ENCODE measurements at places on chromosomes 4 and X.

DNA sequence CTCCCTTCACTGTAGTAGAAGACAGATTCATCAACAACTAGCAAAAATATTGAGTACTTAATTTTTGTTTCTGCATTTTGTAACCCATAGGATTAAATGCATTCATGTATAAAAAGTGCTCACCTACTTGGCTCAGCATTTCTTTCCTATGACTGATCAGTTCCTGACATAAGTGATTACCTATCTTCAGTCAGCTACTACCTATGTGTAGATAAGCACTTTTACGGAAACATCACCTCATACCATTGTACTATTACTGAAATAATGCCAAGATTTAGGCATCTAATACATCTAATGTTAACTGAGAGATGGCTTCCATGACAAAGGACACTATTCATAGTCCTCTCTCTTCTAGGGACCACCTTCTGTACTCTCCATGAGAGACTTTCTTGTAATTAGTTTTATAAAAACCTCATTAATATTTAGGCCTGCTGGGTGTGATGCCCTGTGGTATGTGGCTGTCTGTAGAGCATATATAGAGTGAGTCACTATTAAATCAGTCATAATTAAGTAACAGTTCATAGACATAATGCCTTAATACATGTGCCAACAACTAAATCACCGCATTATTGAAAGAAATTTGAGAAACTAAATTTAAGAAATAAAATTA is 147.0 kb downstream of the PDGFC start:
- no peak for DNase-seq

- DNase-seq = no peak
These were observed 78.0 kb downstream of the ACOX3 start for GRCh38 chr4:8362483-8362882.

GRCh38 chrX:110268886-110269285 is 49.0 kb downstream of the AMMECR1 start:
- DNase-seq = no peak

DNA sequence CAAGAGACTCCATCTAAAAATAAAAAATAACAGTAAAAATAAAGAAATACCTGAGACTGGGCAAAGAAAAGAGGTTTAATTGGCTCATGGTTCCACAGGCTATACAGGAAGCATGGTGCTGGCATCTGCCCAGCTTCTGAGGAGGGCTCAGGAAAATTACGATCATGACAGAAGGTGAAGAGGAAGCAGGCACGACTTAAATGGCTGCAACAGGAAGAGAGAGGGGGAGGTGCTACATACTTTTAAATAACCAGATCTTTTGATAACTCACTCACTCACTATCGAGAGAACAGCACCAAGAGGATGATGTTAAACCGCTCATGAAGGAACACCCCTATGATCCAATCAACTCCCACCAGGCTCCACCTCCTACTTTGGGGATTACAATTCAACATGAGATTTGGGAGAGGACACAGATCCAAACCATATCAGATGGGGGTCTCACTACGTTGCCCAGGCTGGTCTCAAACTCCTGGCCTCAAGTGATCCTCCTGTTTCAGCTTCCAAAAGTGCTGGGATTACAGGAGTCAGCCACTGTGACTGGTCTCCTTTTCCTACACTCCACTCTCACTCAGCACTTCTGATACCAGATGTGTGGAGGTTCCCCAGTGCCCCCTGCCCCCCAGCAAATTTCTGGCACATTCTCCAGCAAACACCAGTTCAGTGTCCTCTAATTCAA is 11.9 kb upstream of the ZNF157 start:
- no peak for DNase-seq

GRCh38 chrX:68894513-68895340 is 65.9 kb downstream of the EFNB1 start:
- peak; percentile 37 for DNase-seq

DNA sequence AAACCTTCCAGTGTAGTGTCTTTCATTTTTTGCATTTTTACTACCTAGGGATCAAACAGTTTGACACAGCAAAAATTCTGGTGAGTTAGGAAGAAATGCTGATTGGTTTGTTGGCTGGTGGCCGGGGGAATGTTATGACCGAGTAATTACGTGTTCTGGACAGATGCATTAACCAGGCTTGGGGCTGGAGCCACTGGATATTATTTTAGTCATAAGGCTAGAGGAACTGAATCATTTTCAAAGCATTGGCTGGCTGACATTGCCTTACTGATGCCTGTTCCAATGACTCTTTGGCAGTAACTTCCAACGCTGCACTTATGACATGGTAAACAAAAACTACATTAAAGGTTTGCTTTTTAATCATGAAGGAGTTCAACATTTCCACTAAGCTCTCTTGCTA is 84.6 kb downstream of the FBXO8 start:
- peak; percentile 76 for DNase-seq

DNA sequence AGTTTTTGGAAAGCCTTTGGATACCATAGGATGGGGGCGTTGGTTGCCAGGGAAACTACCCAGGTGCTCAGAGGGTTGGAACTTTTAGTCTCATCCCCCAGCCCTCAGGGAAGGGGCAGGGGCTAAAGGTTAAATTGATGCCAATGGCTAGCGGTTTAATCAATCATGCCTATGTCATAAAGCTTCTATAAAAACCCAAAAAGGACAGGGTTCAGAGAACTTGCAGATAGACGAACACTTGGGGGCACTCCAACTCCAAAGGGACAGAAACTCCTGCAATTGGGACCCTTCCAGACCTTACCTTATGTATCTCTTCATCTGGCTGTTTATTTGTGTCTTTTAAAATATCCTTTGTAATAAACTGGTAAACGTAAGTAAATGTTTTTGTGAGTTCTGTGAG is 30.0 kb upstream of the GPR173 start:
- no peak for DNase-seq

GRCh38 chr4:25889589-25890503 is 24.2 kb upstream of the SMIM20 start:
- DNase-seq = no peak

DNA sequence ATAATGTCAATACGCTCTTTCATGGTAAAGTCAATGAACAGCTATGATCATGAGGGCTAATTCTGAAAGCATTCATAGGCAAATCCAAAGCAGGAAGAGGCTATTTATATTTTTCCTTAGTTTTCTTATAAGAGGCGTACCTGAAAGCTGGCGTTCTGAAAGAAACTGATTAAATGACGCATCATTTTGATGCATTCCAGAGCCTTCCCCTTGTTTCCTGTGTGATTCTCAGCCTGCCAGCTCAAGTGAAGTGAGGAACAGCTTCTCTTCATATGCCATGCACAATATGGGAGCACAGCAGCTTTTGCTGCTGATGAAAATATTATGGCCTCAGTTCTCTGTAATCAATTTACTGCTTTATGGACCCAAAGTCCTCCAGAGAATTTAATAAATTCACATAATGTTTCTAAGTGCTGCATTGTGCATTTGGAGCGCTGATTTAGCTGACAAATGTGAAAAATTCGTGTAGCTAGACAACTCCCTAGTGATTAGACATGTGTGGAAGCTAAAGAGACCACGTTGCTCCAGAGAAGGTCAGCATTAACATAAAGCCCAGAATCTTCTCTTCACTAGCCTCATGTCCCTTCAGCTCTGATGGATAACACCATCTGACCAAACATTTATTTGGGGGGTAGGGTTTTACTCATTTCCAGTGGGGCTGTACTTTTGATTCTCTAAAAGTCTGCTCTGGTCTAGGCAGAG is 110.8 kb downstream of the GPAT3 start:
- no peak for DNase-seq

GRCh38 chrX:104566681-104567501 is 892 bp downstream of the IL1RAPL2 start:
- DNase-seq = no peak

DNA sequence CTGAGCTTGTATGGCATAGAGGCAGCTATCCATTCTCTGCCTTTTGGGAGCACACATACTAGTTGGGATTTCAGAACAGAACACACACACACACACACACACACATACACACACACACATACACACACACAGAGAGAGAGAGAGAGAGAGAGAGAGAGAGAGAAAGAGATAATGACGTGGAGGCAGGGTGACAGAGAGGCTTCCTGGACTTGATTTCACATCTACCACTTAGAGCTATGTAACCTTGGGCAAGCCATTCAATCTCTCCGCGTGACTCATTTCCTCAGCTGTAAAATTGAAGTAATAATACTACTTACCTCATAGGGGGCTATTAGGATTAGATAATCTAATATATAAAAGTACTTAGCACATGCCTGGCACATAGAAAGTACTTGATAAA is 12.3 kb upstream of the GRIA3 start:
- DNase-seq = no peak

- DNase-seq = peak; percentile 52
These were observed 221.7 kb downstream of the APBB2 start for GRCh38 chr4:40992472-40993295.

GRCh38 chr4:152039023-152039481 is 278.2 kb upstream of the GATB start:
- DNase-seq = no peak

DNA sequence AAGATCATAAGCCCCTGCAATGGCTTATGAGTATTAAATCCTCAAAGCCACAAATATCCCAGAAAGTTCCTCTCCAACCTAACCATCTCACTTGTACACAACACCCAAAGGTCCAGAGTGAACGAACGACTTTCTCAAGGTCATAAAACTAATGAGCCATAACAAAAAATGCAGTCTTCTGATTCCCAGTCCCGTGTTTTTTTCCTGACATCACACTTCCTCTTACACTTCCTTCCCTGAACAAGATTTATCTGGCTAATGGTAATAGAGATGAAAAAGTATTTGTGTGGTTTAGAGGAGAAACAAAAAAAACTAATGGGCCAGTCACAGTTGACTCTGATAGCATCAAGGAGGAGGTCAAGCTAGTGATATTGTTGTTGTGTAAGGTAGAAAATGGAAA is 99.5 kb upstream of the KLHL13 start:
- DNase-seq = no peak

DNA sequence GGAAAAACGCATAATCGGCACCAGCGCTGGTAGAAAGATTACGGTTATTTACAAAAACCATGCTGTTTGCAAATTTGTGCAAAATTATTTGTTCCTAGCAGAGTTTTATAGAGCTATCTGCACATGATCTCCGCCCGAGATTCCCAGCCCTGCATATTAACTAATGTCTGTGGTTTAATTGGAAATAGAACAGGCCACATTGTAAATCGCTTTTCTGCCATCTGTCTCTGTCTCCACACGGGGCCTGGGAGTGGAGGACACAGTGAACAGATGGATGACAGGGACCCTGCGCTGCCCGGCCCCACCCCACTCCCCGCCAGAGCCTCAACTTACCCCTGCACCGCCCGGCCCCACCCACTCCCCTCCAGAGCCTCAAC is 126.9 kb downstream of the FAM53A start:
- no peak for DNase-seq

Data from AG08395 (cell line).